Ovary (tissue), 10 donors: ENCODE measurements at places on chromosomes 12 and 14.

DNA sequence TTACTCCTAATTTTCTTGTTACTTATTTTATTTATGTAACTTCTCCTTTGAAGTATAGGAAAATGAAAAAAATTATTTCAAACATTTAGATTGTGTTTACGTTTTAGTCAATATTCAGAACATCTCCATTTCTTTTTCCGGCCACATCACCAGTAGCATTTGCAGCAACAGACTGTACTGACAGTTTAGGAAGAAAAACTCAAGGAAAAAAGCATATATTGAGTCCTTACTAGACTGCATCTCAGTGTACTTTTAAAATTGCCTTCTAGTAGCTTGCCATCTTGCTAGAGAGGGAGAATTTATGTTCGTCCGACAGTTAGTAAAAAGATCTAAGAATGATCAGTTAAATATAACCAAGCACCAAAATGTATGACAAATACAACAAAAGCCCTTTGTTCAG, 625.0 kb upstream of the MIS18BP1 start:
- no peak for DNase-seq
- no peaks in the 10 kb centered on the region for H3K27me3 ChIP-seq
- no peak overlapping the region for H3K4me3 ChIP-seq
- no peaks in the 10 kb centered on the region for H3K4me1 ChIP-seq
- no peaks in the 10 kb centered on the region for H3K36me3 ChIP-seq

DNA sequence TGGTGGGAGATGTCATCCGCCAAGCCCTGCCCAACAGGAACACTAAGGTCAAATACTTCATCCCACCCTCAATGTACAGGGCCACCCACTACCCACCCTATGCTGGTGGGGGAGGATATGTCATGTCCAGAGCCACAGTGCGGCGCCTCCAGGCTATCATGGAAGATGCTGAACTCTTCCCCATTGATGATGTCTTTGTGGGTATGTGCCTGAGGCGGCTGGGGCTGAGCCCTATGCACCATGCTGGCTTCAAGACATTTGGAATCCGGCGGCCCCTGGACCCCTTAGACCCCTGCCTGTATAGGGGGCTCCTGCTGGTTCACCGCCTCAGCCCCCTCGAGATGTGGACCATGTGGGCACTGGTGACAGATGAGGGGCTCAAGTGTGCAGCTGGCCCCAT, 3.5 kb downstream of the B3GNT4 start:
- peaks cover 2% of the 10 kb centered on the region for H3K4me1 ChIP-seq
- no peaks in the 10 kb centered on the region for H3K36me3 ChIP-seq
- H3K27me3 ChIP-seq = peaks cover 10% of the 10 kb centered on the region
- no peak for DNase-seq
- no peak overlapping the region for H3K4me3 ChIP-seq

DNA sequence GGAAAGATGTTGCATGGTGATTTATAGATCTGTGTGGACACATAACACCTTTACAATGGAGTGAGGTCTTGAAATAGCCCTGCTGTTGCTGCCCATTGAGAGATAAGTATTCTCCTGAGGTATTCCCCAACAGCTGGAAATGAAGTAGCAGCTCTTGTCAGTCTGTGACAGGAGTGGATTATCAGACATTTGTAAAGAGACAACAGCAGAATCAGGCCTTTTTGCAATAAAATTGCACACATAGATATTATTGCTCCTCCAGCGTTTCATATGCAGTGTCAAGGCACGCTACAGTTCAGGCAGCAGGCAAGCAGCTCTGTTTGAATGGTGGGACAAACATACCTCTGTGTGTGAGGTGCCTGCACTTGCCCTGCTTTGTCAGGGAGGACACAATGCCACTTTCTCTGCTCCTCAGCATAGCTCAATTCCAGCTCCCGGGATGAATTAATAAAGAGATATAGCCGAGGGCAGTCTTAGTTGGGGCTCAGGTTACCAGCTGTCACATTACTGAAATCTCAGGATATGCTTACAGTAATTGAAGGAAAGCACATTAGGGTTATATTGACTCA, 49.4 kb downstream of the BICD1 start:
- H3K27me3 ChIP-seq = no peaks in the 10 kb centered on the region
- no peak overlapping the region for H3K27ac ChIP-seq
- no peak overlapping the region for H3K4me3 ChIP-seq

DNA sequence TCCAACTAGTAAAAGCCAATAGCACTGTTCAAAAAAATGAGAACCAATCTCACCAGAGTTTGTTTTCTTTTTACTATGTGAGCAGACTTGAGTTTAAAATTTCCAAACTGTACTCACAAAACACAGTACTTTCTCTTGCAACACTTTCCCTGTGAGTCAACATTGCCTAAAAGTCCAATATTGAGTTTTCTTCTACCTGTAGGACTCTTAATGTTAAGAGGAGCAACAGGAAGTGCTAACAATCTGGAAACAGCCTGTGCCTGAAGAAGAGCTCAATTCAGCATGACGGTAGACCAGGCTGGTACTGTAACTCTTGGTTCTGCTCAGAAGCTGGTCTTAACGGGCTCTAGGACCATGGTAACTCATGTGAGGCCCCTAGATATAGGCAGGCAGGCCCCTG, 144.3 kb downstream of the MED13L start:
- H3K4me1 ChIP-seq = peaks cover 10% of the 10 kb centered on the region
- H3K27me3 ChIP-seq = no peaks in the 10 kb centered on the region
- H3K36me3 ChIP-seq = no peaks in the 10 kb centered on the region
- H3K4me3 ChIP-seq = no peak overlapping the region
- DNase-seq = no peak
